Cortex of kidney (tissue), 1 donor: ENCODE measurements at places on chromosomes 16 and 17.

DNA sequence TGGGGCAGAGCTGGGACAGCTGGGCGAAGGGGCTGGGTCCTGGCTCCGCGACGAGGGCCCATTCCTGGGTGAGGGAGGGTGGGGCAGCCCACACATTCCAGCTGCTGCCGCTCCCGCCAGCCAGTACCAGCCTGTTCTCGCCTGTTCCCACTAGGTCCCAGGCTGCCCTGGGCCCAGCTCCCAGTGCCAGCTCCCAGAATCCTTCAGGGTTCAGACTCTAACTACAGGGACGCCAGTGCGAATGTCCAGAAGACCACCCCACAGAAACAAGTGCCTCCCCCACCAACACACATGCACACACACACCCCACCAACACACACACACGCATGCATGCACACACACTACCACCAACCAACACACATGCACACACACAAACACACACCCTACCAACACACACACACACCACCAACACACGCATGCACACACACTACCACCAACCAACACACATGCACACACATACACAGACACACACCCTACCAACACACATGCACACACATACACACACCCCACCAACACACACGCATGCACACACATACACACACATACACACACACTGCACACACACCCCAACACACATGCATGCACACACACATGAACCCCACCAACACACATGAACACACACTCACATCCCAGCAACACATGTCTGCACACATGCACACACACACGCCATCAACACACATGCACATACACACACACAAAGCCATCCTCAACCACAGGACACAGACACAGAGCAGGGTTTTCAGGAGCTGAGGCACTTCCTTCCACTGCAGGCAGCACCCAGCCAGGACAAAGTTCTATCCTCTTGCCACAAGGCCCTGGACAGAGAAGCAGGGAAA lies 27.5 kb upstream of the KRT17 start:
- no peak for DNase-seq

DNA sequence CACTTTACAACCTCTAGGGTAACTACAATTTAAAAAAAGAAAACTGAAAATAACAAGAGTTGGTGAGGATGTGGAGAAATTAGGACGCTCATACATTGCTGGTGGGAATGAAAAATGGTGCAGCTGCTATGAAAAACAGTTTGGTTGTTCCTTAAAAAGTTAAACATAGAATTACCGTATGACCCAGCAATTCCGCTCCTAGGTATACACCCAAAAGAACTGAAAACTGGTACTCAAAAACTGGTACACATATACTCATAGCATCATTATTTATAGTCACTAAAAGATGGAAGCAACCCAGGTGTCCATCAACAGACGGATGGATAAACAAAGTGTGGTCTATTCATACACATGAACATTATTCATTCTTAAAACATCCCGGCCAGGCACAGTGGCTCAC lies 42.9 kb upstream of the DNAH17 start:
- DNase-seq = no peak

DNA sequence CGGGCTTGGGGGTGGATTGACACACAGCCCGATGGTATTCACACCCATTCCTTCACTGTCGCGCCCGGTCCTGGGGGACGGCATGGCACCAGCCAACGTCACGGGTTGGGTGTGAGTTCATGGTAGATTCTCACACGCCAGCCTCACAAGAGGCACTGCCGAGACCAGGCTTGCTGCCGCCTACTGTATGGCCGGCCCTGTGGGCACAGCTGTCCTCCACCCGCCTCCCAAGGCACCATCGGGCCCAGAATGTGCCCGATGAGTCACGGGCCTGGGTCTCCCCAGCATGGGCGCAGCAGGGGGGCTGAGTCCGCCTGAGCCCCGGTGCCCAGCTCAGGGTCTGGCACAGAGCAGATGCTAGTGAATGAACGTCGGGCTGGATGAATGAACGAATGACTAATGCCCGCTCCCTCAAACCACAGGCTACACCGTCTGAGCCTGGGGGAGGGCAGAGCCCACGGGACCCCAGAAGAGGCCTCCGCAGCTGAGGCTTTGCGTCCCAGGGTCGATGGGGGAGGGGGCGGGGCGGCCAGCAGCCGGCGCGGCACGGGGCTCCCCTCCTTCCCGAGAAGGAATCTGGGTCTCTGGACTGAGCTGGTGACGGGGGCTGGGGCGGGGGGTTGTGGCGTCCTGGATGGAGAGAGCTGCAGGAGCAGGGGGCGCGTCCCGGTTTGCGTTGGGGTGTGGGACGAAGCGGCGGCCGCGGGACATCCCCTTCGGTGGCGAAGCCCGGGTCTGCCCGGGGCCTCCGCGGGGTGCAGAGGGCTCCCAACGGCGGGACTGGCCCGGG lies 829 bp downstream of the PITPNM3 start:
- DNase-seq = no peak

DNA sequence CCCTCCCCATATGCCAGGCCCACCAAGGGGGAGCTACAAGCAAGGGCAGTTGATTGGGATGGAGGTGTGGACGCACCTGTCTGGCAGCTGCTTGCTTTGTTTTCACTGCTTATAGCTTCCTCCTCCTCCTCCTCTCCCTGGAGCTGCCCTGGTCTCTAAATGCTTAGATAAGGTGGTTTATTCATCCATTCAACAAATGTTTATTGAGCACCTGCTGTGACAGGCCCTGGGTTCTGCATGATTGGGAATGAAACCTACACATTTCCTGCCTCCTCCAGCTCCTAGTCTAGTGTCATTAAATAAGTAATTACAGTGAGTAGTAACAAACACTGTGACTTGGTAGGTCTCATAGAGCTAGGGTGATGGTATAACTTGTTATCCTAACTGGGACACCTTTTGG lies 17.4 kb upstream of the MAP3K14 start:
- no peak for DNase-seq

DNA sequence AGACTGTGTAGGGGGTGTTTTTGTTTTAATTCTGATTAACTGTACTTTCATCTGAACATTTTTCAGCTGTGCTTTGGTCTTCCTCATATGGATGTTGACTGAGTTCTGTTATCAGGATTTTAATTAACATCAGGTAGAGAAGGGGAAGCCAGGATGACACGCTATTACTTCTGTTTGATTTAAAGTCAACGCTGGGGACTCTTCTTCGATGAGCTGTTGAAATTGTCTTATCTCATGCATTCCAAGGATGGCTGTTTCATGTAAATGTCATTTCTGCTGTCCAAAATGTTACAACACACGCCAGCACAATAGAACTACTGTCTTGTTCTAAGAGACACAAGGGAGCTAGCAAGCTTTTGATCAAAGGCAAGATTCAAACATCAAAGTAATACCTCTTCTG lies 263.3 kb upstream of the CDH5 start:
- no peak for DNase-seq

DNA sequence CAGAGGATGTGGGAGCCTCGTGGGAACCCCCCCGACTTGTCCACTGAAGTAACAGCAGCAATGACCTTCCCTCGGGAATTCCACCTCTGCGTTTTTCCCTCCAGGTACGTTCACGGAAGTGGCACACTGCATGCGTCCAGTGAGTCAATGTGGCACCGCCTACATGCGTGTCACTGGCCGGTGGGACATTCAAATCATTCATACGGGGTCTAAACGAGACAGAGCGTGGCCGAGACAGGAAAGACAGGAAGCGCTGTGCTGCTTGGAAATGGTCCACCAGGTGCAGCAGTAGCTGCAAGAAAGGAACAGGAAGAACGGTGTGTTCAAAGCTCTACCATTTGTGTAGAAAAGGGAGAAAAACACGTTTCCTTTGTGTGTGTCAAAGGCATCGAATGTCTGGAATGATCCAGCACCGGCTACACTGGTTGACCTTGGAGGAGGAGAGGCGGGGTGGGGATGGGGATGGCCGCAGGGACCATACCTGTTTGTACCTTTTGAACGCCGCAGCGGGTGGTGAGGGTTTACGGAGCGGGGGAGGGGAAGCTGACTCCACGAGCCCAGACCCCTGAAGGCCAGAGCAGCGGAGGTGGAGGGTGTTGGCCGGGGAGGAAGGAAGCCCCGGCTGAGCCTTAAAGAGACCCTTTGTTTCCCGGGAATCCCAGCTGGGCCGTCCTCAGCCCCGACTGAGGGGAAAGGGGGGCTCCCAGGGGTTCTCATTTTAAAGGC lies 1.7 kb upstream of the PGAP6 start:
- DNase-seq = no peak

- no peak for DNase-seq
Measured at GRCh38 chr17:79243603-79243990, 169.0 kb downstream of the ENGASE start.

- DNase-seq = no peak
Measured at GRCh38 chr17:290121-290521, 62.5 kb downstream of the RPH3AL start.

DNA sequence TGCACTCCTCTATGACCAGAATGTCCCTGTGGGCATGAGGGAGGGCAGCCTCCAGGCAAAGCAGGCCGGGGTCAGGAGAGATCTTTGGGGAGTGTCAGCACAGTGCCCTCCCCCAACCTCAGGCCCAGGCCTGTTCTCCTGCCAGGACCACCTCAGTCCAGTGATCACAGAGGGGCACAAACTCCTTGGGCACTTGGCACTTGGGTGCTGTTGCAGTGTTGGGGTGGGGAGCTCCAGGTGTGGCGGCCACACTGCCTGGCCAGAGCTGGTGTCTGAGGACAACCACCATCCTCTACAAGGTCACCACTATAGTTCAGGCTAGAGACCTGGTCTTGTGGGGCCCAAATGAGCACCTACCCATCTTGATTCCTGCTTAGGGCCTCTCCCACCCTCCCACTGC lies 37.2 kb downstream of the SMPD3 start:
- DNase-seq = no peak

GRCh38 chr16:28140788-28141618 lies 70.8 kb downstream of the XPO6 start:
- DNase-seq = no peak

DNA sequence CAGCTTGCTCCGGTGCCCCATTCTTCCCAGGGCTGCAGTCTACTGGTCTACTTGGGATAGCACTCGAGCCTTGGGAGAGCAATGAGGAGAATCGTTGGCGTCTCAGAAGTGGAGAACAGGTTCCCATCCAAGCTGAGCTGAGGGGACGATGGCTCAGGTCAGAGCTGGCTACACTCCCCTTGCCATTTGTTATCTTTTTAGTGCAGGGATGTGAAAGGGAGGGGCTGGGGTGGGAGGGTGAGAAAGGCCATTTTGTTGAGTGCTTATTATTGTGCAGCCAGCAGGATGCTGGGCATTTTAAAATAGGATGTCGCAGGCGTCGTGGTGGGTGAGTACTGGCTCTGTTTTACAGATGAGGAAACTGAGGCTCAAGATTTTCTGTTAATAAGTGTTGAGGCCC lies 410.8 kb downstream of the SNX29 start:
- DNase-seq = no peak

- no peak for DNase-seq
Measured at GRCh38 chr16:86459266-86459665, 51.1 kb upstream of the FOXF1 start.

GRCh38 chr17:44331249-44331760 lies 6.7 kb upstream of the SLC25A39 start:
- no peak for DNase-seq

- DNase-seq = no peak
Measured at GRCh38 chr17:48244814-48245213, 137.2 kb downstream of the SNX11 start.

GRCh38 chr16:73339821-73340220 lies 291.9 kb upstream of the ZFHX3 start:
- no peak for DNase-seq

DNA sequence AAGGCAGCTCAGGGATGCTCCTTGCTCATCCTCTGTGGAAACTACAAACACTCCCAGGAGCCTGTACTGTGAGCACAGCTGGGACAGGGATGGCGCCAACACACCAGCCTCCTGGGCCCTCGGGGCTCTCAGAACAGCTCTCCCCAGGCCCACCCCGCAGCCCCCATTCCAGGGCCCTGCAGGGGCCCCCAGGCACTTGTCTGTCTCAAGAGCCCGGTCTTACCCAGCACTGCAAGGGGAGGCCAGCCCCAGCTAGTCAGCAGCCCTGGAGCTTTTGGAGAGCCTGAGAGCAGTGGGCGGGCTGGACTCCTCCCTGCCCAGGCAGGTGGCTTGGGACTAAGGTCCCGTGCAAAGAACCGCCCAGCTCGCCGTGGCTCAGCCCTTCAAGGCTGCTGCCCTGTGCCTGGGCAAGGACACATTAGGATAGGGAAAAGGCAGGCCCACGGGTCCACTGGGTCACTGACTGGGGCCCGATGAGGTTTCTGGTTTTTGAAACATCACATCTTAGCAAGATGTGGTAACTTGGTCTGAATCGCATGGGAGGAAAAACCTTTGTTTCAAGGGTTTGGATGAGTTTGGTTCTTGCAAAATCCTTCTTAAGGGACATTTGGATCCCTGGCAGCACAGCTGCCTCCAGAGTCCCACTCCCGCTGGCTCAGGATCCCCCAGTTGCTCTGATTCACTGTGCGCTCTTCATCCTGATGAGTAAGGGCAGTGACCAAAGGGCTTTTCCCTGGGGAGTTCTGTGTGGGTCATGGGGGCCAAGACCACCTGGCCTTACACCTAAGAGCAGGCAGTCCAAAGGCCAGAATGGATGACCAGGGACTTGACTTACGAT lies 2.8 kb downstream of the DNASE1L2 start:
- DNase-seq = no peak

DNA sequence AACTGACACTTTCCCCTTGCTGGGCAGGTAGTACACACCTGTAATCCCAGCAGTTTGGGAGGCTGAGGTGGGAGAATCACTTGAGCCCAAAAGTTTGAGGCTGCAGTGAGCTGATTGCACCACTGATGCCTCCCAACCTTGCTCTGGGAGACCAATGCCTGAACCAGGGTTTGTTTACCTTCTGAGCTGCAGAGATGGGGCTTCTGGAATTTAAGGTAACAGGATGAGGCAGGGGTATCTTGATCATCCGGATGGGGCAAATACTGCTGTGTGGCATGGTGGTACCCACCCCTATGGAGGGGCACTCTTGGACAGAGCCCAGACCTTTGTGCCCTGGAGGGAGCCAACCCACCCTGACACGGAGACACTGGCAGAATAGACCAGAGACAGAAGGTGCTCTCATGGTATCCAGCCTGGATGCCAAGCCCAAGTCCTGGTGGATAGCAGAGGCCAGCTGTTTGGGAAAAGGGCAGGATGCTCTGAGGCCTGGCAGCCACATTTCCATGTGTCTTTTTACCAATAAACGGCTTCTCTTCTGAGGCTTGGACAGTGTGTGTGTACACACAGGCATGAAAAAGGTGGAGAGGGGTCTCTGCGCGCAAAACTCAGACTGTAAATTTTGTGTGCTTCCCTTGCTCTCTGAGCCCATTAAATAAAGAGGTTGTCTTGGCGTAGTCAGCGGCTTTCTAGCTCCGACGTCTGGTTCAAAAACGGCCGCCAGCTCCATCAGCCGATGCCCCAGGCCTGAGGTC lies 4.4 kb downstream of the ZNF48 start:
- DNase-seq = no peak

DNA sequence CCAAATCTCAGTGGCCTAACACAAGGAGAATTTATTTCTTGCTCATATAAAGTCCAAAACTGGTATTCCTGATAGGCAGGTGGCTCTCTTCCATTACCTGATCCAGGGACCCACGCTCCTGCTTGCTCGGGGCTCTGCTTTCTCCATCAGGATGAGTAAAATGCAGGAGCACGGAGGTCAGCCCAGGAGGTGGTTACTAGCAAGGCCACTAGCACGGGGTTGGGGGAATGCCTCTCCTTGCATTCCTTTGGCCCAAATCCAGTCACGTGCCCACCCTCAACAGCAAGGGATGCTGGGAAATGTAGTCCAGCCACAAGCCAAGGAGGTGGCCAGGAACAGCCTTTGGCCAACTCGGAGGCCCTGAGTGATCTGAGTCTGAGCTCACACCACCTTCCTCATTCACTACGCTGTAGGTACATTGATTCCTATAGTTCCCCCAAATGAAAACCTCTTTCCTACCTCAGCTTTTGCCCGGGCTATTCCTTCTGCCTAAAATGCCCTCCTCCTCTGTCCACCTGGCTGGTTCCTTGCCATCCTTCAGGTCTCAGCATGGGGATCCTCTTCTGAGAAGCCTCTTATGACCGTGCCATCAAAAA lies 38.3 kb upstream of the HAPSTR1 start:
- no peak for DNase-seq
